Vagina (tissue), 2 donors: ENCODE measurements at places on chromosomes 2 and 18. TPM values are rescaled to one million over a fixed set of nuclear protein-coding genes. Genes with fewer than 3 reads are reported as not detected.

GRCh38 chr2:168583710-168584521, 127.8 kb downstream of the CERS6 start:
- no peak for DNase-seq
- peak overlapping the region; percentile 11 for H3K27ac ChIP-seq
- H3K27me3 ChIP-seq, result no peaks in the 10 kb centered on the region
- H3K4me3 ChIP-seq, result no peak overlapping the region
- H3K36me3 ChIP-seq, result no peaks in the 10 kb centered on the region
- H3K4me1 ChIP-seq, result peaks cover 31% of the 10 kb centered on the region

GRCh38 chr2:189673661-189674373, 653 bp upstream of the ANKAR start:
- H3K4me1 ChIP-seq, result peaks cover 17% of the 10 kb centered on the region
- no peak for DNase-seq
- H3K36me3 ChIP-seq, result peaks cover 12% of the 10 kb centered on the region
- peak overlapping the region; percentile 71 for H3K4me3 ChIP-seq

- no peak for DNase-seq
- H3K36me3 ChIP-seq, result no peaks in the 10 kb centered on the region
- no peak overlapping the region for H3K27ac ChIP-seq
- H3K4me1 ChIP-seq, result no peaks in the 10 kb centered on the region
Measured at GRCh38 chr18:62339106-62339988, 14.2 kb downstream of the TNFRSF11A start.

DNA sequence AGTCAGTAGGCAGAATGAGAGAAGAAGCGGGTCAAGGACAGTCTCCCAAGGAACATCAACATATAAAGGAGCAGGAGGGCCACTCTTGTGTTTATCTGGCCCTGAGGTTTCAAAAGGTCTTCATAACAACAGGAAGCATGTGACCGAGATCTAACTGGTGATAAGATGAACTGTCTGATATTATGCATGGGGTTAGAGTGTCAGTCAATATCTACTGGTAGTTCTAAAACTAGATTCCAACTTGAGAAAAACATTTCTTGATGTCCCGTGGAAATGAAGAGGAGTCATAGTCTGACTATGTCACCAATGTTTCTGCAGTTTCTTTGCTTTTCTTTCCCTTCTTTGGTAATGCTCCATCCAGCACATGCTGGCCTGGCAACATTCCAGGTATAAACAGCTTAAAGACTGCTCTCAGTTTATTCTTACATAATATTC, 77.5 kb upstream of the ITPRID2 start:
- H3K4me3 ChIP-seq, result no peak overlapping the region
- DNase-seq, result no peak
- H3K36me3 ChIP-seq, result no peaks in the 10 kb centered on the region
- no peaks in the 10 kb centered on the region for H3K27me3 ChIP-seq

- no peak for DNase-seq
- H3K36me3 ChIP-seq, result no peaks in the 10 kb centered on the region
- H3K4me1 ChIP-seq, result peaks cover 31% of the 10 kb centered on the region
- no peak overlapping the region for H3K27ac ChIP-seq
- no peaks in the 10 kb centered on the region for H3K27me3 ChIP-seq
Measured at GRCh38 chr2:39421354-39421753, 15.7 kb downstream of the MAP4K3 start.

DNA sequence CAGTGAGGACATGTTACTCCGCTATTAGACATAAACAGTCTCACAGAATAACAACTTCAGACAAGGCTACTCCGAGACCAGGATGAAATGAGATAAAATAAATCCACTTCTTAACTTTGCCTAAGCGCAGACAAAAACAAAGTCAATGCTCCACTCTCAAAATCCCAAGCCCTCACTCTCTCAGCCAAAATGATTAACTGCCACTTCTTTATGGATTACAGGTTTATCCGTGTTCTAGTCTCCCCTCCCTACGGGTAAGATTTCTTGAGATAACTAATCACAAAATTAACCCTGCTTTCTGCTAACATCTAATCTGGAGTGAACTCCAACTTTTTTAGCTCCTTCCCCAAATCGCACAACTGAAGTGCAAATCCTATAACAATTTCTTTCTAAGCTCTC, 1.1 kb upstream of the CRYGC start:
- no peaks in the 10 kb centered on the region for H3K27me3 ChIP-seq
- H3K4me3 ChIP-seq, result no peak overlapping the region
- no peak overlapping the region for H3K27ac ChIP-seq
- peak; percentile 3 for DNase-seq
- H3K4me1 ChIP-seq, result no peaks in the 10 kb centered on the region
- H3K36me3 ChIP-seq, result no peaks in the 10 kb centered on the region

- H3K4me3 ChIP-seq, result peak overlapping the region; percentile 19
- no peaks in the 10 kb centered on the region for H3K27me3 ChIP-seq
- H3K36me3 ChIP-seq, result no peaks in the 10 kb centered on the region
- peaks cover 31% of the 10 kb centered on the region for H3K4me1 ChIP-seq
- H3K27ac ChIP-seq, result peak overlapping the region; percentile 51
Measured at GRCh38 chr2:64283641-64284361, 139.6 kb upstream of the PELI1 start.

- no peaks in the 10 kb centered on the region for H3K36me3 ChIP-seq
- no peaks in the 10 kb centered on the region for H3K27me3 ChIP-seq
Measured at GRCh38 chr2:31889044-31889443, 121.8 kb downstream of the MEMO1 start.

DNA sequence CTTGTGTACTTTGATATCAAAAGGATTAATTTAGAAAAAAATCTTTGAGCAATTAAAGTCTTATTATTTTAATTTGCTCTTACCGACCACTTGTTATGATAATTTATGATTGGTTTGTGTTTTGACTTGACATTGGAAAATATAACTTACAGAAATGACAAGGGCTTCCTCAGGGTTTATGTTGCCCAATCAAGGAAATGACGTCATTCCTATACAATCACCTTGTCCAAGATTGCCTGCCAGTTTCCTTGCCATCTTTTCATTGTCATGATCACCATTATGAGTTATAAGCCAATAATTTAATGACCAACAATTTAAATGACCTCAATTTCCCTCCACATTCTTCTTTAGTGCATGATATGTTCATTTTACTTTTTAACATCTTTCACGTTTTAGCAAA, 351.8 kb upstream of the TMEFF2 start:
- H3K4me1 ChIP-seq, result no peaks in the 10 kb centered on the region
- no peaks in the 10 kb centered on the region for H3K36me3 ChIP-seq
- no peak overlapping the region for H3K27ac ChIP-seq
- no peak for DNase-seq
- no peaks in the 10 kb centered on the region for H3K27me3 ChIP-seq

DNA sequence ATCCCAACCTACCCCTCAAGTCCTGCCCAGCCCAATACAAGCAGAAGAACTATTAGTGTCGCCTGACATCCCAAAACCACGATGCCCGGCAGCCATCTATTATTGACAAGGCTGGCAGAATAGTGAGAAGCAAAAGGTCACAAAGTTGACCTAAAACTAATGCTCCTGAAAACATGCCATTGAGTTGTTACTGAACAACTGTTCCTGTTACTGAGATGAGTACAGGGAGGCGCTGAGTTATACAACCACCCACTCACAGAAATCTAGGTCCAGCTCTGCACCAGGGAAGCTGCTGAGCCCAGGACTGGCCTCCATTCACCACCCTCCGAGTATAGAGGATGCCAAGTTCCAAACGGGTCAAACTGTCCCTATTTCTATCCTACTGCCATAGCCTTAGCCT, 180.0 kb upstream of the ACAA2 start:
- H3K27me3 ChIP-seq, result no peaks in the 10 kb centered on the region
- no peak for DNase-seq
- H3K4me1 ChIP-seq, result peaks cover 14% of the 10 kb centered on the region
- no peak overlapping the region for H3K4me3 ChIP-seq
- H3K27ac ChIP-seq, result no peak overlapping the region

DNA sequence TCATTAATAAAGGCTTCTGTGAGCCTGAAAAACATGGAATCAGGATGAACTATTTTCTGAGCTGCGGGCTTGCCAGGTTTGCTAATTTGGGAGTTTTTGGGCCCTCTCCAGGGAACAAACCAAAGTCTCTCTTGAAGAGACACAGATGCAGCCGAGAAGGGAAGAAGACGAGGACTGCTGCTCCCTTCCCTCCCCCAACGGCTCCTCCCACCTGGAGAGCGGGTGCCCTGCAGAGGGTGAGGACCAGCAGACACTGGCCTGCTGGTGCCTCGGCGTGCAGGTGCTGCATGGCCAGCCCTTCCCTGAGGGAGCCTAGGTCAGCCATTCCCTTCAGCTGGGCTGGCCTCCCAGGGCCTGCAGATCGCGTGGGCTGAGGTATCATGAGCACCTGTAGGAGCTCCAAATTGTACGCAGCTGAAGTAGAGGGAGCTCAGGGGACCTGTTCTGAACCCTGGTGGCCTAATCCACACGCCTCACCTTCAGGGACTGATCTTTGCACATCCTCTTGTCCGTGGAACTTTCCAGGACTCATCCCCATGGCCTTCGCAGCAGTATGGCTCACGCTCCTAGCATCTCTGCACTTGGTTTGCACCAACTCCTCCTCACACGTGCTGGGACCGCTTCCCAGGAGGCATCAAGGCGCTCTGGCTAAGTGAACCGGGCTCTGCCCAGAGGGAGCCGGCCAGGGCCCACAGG, 19.5 kb downstream of the EMX1 start:
- H3K27ac ChIP-seq, result no peak overlapping the region
- H3K4me3 ChIP-seq, result no peak overlapping the region
- no peak for DNase-seq
- no peaks in the 10 kb centered on the region for H3K36me3 ChIP-seq
- H3K27me3 ChIP-seq, result no peaks in the 10 kb centered on the region

- no peaks in the 10 kb centered on the region for H3K36me3 ChIP-seq
- DNase-seq, result no peak
- no peak overlapping the region for H3K27ac ChIP-seq
- no peak overlapping the region for H3K4me3 ChIP-seq
Measured at GRCh38 chr2:216352653-216353270, 19.5 kb downstream of the MARCHF4 start.

The OXER1 gene
- total RNA-seq, result 1.2 TPM

The GATA6 gene
- 9.8 TPM for total RNA-seq

The PPP1R1C gene
- not detected for total RNA-seq
